COLO829 (cell line): ENCODE measurements at places on chromosomes 5 and 9.

- no peak for DNase-seq
These were observed 152.4 kb downstream of the BRINP1 start for GRCh38 chr9:119216651-119217331.

GRCh38 chr5:160905285-160905684, 53.3 kb upstream of the ATP10B start:
- DNase-seq: no peak

DNA sequence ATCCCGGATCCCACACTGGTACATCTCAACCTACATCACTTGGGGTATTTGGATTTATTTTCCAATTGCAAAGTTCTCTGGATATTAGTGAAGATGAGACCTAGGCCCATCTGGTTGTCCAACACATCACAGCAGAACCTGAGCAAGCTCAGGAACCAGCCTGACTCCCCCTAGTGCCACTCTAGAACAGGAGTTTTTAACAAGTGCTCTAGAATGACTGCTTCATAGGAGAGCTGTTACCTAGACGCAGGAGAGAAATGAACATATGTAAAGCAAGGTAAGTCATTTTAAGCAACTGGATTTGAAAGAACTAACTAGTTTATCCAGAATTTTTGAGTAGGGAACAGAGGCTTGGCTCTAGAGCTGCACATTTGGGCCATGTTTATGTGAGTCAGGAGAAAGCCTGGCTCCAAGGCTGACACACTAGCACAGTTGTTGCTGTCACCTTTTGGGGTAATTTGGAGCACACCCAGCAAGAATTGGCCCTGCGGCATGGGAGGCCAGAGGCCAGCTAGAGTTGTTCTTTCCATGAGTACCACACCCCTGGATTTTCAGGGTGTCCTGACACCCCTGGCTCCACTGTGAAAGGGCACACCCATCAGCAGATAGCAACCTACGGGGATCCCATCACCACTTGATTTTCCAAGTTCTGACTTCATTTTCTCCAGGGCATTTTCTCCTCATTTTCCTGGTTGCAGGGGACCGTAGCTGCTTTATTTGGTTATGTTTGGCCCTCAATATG, 110.9 kb upstream of the LPAR1 start:
- DNase-seq: no peak

- DNase-seq: peak; percentile 1
These were observed 1072.6 kb upstream of the NUDT12 start for GRCh38 chr5:104635227-104635626.

DNA sequence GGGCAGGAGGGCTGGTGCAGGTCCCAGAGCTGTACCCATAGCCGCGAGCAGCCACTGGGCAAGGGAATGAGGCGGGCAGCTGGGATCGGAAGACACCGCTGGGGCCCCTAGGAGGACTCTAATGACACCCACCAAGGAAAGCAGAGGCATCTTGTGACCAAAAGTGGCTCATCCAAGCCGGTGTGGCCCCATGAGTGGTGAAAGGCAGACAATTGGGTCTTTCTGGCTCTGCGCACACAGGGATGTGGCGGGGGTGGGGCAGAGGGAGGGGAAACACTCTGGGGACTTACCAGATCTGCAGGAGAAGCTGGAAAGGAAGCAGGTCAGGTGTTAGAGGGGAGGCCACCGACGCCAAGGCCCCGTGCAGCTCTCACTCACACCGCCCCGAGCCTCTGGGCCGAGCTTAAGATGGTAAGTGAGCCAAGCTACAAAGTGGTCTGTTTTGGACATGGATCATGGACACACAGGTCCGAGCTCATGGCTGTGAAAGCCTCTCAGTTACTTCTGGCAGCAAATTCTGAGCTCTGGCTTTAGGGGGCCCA, 42.3 kb upstream of the SARDH start:
- DNase-seq: no peak

DNA sequence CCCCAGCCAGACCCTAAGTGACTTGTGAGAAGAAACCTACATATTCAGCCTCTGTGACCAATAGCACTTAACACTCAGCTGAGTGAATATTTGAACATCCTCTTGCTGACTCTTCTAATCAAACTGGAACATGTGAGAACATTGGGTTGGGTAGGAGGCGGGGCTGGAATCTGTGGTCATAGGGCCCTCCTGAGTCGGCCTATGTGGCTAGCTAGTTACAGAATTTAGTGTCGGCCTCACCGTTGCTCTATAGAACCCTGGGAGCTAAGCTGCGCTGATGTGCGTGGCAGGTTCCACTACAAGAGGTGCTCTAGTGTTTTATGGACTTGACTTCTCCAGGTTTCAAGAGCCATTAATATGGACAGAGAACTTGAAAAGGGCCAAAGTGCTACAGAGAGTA, 138.8 kb downstream of the DROSHA start:
- no peak for DNase-seq

GRCh38 chr5:998246-999031, 10.2 kb upstream of the NKD2 start:
- DNase-seq: no peak

DNA sequence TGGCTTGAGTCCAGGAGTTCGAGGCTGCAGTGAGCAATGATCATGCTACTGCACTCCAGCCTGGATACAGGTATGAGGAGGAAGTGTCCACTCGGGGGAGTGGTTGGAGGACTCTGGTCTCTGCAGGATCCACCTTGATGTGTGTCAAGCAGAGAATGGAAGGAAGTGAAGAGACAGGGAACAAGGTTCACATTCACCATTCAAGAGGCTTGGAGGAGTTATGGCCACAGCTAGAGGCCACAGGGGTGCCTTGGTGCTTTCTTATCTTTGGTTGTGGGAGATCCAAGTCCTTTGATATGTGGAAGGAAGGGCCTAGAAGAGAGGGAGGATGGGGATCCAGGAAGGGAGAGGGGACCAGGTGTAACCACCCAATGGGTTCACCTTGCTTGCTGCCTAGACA, 5.4 kb upstream of the CERCAM start:
- DNase-seq: no peak

GRCh38 chr9:111035543-111036428, 2.5 kb downstream of the LPAR1 start:
- no peak for DNase-seq

- no peak for DNase-seq
These were observed 588.3 kb downstream of the EBF1 start for GRCh38 chr5:158511454-158511853.

DNA sequence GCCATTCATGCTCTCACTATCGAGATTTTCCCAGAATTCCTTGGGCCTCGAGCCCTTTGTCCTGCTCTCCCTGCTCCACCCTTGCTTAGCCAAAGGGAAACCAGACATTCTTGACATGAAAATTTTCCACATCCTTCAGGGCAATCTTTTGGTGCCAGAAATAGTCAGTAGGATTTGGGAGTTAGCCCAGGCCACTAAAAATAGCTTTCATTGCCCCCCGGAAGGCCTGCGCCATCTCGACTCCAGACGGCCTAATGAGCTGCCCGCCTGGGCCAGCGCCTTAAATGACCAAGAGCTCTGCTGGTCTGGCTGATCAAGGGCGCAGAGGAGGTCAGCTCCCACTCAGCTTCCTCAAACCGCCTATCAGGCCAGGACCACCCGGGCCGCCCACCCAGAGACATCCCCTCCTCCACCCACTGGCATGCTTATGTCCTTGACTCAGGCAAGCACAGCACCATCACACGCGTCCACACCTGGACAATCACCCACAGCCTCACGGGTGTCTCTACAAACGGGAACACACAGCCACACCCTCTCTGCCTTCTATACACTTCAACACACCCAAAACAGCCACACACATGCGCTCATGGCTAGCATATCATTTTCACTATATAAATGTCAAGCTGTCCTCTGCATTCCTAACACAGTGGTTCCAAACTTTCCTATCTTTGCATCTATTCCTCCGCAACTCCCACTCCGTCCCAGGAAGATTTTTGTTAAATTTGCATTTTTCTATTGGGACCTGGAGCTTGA, 20.9 kb downstream of the DUSP1 start:
- DNase-seq: no peak

- DNase-seq: no peak
These were observed 543.9 kb downstream of the TLE1 start for GRCh38 chr9:81145331-81145963.

- no peak for DNase-seq
These were observed 32.7 kb upstream of the FCN2 start for GRCh38 chr9:134847752-134848432.

DNA sequence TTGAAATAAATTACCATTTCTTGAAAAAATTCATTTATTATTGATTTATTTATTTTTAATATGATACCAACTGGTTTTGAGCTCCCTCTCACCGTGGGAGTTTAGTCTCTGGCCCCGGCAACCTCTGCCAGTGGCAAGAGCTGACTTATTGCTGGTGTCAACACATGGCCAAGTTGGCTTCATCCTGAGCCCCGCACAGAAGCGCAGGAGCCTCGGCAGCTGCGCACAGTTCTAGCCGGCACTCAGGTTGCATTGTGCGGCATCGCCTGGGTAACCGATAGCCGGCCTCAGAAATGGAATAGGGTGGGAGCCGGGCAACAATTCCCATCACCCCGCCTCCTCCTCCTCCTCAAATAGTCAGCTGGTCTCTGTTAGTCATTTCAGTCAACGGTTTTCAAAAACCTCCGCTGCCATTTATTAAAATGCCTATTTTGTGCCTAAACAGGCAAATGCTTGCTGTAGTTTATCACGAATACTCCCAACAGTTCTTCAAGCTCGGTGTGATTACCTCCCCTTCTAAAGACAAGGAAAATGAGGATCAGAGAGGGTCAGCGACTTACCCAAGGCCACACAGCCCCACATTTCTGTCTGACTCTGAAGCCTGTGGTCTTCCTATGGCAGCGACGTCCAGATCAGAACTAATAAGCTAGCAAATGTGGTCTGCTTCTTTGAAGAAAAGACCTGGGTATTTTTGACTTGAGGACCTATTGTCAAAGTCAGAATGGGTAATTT, 15.7 kb upstream of the MSX2 start:
- DNase-seq: no peak

DNA sequence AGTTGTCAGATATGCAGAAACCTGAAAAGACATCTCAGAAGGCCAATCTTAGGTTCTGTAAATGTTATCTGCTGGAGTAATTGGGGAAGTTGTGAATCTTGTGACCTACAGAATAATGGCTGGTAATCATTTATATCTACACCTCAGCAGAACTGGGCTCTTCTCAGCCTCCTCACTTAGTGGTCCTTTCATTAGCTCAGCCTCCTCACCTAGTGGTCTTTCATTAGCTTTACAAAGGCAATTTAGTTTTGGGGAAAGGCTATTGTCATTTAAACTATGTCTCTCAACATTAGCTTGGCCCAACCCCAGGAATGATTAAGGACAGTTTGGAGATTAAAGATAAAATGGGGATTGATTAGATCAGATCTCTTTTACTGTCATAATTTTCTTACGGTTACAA, 284.2 kb upstream of the SGCD start:
- DNase-seq: no peak

DNA sequence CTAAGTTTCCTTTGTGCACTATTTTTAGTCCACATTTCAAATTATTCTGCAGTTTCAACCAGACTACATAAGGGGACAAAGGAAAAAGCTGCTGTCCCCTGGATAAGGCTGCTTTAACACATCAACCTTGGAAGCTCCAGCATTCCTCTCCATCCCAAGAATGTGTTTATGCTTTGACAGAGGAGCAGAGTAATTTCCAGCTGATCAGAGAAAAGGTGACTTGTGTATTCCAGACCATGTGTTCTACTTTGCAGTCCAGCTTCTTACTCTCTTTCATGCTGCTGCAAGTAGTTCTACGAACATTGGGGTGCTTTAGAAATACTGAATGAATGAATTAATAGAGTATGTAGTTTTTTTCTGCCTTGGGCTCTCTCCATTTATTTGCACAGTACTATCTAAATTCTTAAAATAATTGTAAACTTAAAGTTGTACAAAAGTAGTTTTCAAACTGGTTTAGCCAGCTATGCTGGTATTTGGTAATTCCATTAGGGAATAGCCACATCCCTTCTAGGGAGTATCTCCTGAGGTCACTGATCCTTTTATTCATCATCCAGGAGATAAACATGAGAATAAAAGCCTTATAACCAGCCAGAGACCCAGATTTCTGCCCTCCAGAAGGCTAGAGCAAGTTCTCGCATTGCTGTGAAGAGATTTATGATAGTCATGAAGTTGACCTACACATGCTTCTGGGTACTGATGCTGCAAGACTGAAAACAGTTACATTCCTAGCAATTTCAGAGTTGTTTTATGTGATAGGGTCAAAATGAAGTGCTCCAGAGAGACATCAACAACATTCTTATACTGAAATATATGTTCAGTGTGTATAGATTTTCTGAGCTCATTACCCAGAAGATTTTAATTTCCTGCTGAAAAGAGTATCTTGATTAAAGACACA, 215.2 kb downstream of the COMMD10 start:
- no peak for DNase-seq

DNA sequence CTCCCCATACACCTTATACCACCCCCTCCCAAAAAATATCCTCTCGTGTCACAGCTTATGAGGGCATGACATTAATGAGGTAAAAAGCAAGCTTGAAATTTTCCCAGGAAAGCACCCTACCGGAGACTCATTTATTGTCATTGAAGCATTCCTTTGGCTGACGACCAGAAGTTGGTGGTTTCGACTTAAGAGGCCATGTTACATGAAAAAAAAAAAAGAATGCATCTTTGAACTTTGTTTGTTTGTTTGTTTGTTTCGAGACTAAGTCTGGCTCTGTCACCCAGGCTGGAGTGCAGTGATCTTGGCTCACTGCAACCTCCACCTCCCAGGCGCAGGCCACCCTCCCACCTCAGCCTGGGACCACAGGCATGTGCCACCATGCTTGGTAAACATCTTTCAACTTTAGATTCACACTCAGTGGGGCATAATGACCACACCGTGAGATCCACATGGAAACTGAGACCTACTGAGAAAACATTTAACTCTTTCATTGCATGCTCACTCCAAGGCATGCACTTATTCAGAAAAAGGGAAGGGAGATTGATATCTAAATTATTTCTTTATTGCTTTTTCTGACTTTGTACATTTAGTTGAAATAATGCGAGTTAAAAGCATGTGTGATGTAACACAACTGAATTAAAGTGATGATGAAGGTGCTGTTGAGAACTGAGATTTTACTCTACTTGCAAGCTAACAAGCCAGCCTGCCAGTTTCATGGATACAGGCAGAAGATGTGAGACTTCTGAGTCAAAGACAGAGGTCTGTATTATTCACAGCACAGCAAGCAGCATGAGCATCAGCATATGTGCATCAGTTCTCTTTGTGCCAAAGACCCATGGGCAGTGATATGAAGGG, 5.1 kb upstream of the RAB14 start:
- DNase-seq: no peak
